ENCODE measurements at places on chromosomes 6 and 20.
A peak's percentile ranks its signal among the peaks of the same experiment; 100 is the strongest.

- no peak for DNase-seq
Measured at GRCh38 chr6:2396846-2397630, 151.6 kb upstream of the GMDS start.

DNA sequence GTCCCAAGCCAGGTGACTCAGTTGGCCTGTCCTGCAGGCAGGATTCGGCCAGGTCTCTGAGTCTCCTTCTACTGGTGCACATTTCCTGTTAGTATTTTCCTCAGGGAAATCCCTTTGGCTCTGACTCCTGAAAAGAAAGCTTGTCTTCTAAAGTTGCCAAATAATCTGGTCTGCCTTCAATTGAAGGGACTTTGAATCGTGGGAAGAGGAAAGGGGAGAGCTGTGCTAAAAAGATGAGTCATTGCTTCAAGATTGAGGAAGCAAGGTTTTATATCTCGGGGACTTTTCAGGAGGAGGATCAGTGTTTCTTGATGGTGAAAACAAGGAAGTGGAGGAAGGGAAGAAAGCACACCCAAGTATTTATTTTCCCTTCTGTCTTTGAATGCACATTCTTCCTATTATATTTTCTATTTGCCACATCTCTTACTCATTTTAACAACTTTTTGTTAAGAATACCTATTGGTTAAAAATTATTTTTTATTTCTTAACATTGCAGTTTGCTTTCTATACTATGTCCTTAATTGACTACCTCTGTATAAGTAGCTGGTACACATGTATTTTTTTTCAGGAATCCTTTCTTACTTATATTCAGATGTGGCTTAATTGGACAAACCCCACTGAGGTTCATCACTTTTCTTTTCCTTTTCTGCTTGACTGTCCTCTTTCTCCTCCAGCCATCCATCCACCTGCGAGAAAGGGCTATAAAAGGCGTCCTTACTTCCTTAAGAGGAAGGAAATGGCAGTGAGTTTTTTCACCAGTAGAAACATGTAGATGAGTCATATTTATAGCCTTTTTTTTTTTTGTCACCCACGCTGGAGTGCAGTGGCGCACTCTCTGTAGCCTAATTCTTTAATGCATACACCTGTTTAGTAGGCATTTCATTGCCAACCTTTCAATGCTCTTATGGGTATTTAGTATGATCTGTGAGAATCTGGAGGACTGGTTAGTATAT lies 15.0 kb upstream of the IFNGR1 start:
- no peak for DNase-seq

DNA sequence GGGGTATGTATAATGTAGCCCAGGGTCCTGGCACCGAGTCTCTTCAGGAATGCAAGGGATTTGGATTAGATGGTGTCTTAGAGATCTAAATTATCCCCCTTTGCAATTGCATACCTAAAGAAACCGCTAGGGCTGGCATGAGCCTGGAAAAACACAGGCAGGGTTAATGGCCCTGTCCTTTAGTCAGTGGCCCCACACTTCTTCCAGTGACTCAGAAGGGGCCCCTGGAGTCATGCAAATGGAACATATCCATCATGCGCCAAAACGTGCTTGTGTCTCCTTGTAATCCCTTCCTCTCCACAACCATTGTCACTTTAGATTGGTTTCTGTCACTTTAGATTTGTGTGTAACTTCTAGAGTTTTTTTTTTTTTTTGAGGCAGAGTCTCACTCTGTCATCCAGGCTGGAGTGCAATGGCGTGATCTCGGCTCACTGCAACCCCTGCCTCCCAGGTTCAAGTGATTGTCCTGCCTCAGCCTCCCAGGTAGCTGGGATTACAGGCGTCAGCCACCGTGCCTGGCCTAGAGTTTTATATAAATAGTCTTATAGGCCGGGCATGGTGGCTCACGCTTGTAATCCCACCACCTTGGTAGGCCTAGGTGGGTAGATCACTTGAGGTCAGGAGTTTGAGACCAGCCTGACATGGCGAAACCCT lies 8.7 kb upstream of the MYBL2 start:
- DNase-seq: peak; percentile 40

DNA sequence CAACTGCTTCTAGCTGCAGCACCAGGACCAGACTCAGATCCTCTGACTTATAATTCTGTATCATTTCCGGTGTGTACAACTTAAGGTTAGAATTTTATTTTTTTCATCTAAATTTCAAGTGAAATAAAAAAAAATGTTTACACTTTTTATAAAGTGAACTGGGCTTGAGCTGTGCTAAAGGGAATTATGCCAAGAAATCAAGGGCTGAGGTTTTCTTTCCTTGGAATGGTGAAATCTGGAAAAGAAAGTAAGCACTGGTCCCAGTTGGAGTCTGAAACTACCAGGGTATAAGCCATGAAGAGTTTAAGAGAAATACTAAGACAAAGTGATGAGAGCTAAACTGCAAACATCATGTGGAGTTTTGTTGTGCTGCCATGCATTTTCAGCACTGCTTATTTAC lies 21.7 kb upstream of the FYN start:
- DNase-seq: no peak

DNA sequence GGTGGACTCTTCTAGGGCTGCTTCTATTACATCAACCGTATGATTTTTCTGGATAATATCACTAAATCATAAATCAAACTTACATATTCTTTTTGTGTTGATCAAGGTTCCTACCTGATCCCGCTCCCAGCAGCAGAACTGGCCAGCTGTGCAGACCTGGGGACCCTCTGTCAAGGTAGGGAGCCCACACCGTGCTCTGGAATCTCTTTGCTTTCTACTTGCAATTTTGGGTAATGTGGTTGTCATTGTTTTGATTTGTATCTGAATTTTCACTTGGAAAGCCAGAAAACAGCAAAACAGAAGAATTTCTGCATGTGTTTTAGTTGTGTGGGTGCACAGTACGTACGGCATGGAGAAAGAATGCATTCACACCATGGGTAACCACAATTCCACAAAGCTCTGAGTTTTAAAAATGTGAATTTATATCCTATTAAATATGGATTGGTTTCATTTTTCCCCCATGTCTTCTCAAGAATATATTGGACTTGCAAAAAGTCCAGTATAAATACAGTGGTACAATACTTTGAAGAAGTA lies 80.1 kb downstream of the ADGRG6 start:
- DNase-seq: no peak

- no peak for DNase-seq
Measured at GRCh38 chr20:19631410-19631809, 126.6 kb upstream of the RIN2 start.

DNA sequence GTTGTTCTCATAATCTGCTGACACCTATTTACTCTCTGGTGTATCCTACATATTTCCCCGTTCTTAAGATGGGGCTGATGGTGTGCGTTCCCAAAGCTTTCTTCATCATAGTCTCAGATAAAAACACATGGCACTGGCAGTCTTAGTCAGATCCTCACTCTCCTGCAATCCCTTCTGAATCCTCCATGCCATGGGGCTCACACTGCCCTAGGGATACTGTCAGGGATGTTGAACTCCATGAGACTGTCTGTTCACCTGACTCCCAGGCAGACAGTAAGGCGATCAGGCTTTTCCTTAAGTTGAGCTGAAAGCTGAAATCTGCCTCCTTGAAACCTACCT lies 76.0 kb downstream of the SLX4IP start:
- no peak for DNase-seq

DNA sequence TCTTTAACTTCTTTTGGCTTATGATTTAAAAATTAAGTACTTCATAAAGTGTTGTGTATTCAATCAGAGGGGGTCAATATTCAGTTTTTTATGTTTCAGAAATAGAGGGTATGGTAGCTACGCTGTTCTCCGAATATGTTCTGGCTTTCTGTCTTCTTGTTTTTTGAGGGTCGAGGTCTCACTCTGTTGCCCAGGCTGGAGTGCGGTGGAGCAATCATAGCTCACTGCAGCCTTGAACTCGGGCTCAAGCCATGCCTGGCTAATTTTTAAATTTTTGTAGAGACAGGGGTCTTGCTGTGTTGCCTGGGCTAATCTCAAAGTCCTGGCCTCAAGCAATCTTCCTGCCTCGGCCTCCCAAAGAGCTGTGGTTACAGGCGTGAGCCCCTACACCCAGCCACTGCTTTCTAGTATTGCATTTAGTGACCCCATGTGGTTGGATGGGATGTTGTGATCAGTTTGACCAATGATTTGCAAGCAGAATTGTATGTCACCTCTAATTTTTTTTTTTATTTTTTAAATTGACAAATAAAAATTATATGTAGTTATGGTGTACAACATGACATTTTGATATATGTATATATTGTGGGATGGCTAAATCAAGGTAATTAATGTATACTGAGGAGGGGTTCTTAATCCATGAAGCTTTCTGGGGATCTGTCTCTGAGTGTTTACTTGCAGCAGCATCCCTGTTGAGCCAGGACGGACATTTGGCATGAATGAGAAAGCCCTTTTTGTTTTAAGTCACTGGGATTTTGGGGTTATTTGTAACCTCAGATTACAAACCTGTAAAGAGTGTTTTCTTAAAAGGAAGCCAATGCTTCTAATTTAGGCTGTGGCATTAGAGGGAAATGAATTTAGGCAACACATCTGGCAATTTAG lies 38.5 kb upstream of the DEK start:
- DNase-seq: peak; percentile 50

DNA sequence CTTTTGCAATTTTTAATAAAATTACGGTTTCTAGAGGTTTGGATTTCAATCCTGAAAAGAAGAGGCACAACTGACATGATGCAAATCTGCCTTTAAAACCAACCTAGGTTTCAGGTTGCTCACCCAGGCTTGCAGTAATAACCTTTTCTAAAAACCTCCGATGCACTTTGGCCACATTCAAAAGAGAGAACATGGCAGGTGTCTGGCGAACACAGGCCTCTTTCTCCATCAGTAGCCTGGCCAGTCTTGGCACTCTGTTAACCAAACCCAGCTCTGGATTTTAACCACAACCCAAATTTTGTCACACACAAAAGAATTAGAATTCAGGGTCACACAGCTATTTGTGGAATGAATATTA lies 55.8 kb upstream of the MAFB start:
- DNase-seq: peak; percentile 93

- no peak for DNase-seq
Measured at GRCh38 chr6:169799474-169799926, 48.1 kb downstream of the ERMARD start.

DNA sequence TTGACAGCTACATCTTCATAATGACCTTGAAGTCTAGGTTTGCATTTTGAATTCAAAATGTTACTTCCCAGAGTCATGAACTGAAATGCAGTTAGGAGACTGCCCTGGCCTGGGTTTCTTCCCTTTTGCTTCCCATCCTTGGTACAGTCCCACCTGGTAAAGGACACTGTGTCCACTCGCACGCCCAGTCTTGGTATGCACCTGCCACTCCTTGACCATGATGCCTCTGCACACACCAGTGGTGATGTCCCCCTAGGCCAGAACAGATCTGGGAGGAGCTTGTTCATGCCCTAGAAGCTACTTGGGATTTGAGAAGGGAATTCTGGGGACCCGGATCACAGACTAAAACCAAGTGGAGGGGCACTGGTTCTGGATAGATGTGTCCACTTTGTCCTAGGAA lies 3.6 kb downstream of the PPP1R14C start:
- DNase-seq: no peak

- DNase-seq: no peak
Measured at GRCh38 chr6:90894285-90895130, 307.6 kb upstream of the MAP3K7 start.

- DNase-seq: no peak
Measured at GRCh38 chr6:158481690-158482473, 78.0 kb upstream of the TMEM181 start.

- no peak for DNase-seq
Measured at GRCh38 chr6:137102851-137103492, 58.2 kb upstream of the IL20RA start.

DNA sequence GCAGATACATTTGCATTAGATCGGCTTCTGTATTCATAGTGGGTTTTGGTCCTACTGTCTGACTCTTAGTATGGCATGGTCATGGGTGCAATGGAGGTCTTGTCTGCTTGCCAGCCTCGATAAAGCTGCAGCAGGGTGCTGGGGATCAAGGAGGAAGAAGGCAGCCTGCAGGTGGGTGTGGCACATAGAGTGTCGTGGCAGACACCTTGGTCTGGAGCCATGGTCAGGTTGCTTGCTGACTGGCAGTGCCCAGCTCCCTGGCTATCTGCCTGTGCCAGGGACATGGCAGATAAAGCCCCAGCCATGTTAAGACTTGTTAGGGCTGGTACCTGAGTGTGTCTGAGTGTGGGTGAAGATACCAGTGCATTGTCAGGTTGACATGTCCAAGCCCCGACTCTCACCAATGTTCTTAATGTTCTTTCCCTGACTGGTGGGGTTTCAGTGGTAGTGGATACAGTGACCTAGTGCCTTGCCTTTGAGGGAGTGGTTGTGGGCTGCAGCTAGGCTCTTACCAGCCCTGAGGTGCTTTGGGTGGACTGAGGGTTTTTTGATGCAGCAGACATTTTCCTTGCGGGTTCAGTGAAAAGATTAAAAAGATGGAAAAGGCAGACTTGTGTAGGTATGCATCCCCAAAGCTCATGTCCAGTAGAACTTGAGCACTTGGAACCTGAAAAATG lies 1.8 kb downstream of the FAM83D start:
- DNase-seq: no peak

- no peak for DNase-seq
Measured at GRCh38 chr6:89680150-89680549, 41.6 kb upstream of the LYRM2 start.

- no peak for DNase-seq
Measured at GRCh38 chr6:162307865-162308264, 419.7 kb downstream of the PRKN start.

- DNase-seq: peak; percentile 18
Measured at GRCh38 chr6:161273274-161273751, 548 bp downstream of the AGPAT4 start.

- no peak for DNase-seq
Measured at GRCh38 chr6:156311291-156311690, 465.9 kb upstream of the ARID1B start.

GRCh38 chr6:116542426-116542825 lies 3.1 kb downstream of the TRAPPC3L start:
- DNase-seq: no peak

DNA sequence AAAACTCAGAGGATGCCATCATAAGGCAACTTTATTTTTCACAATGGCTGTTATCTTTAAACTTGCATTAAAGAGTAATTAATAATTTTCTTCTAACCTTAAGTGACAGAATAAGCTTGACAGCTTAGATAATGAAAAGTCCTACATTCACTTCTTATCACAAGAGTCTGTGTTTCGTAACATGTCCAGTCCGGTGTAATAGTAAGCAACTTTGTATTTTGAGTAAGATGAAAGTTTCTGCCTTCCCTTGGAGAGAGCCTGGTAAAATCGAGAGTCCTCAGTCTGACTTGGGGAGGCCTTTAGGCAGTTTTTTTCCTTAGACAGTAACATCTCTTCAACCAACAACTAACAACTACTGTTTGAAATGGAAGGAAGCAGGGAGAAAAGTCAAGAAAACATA lies 195.6 kb downstream of the GRM1 start:
- no peak for DNase-seq

DNA sequence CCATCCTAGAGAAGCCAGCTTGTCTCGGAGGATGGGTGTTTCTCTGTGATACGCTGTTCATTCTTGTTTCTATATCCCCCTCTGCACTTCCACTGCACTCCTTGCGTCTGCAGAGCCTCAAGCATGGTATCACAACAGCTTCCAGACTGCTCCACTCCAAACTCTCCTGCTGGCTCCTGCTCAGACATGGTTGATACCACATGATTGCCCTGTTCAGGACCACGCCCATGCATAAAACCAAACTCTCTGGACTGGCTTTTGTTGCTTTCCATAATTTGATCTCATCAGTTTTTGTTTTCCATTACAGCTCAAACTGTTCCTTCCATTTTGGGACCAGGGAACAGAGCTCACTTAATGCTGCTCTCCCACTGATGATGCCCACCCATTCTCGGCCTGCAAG lies 30.0 kb upstream of the SMIM29 start:
- DNase-seq: no peak
